ENCODE measurements at places on chromosomes 12 and 14.

- DNase-seq = no peak
Measured at GRCh38 chr12:101604132-101604531, 9.4 kb downstream of the MYBPC1 start.

DNA sequence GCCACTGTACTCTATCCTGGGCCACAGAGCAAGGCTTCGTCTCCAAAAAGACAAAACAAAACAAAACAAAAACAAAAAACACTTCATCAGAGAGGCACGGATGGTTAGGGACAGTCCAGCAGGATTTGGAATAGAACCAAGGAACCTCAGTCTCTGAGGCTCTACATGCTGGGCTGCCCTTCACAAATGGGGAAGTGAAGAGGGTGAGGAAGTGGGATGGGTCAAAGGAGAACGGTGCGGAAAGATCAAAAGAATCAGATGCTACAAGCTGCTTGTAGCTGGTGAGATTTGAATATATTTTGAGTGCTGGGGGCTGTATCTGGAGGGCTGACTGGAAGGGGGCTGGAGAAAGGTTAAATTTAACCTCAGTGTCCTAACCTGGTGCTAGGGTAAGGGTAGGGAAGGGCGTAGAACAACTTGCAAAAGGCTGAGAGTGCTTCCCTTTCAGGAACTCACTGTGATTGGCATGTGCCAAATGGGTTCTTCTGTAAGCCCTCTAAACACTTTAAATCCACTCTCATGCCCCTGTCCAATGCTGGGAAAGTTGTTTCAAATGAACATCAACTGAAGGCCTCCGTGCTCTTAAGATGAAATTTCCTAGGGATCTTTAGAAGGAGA lies 4.6 kb downstream of the FOXJ2 start:
- no peak for DNase-seq

DNA sequence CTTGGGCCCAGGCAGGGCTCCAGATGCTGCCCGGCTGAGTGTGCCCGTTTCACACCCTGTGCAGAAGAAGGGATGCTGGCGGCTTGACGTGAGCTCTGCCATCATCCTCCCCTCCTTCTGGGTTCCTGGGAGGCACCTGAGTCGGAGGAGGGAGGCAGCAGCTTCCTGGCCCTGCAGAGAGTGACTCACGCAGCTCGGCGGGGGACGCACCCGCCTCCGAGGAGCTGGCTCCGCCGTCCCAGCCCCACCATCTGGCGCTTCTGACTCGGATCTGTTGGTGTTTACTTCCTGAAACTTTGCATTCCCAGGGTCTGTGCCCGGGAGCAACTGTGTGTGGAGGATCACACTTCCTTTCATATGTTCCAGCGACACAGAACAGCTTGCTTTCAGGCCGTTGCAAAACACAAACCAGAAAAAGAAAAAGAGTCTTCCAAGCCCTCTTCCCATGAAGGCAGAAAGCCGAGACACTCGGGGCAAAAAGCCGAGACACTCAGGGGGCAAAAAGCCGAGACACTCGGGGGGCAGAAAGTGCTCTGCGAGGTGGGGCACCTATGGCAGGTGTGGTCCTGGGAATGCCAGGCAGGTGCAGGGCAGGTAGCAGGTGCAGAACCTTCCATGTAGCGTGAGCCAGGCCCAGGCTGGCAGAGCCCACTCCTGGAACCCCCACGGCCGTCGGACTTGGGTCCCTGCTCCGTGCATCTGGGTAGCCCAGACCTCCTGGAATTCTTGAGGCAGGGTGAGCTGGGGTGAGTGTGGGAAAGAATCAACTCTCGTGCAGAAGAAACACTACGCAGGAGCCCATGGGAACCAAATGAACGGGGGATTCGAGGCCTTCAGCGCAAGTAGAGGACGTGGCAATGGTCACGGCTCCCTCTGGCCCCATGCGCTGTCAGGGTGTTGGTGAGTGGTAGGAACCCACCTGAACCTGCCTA lies 27.6 kb upstream of the GALNT9 start:
- no peak for DNase-seq

DNA sequence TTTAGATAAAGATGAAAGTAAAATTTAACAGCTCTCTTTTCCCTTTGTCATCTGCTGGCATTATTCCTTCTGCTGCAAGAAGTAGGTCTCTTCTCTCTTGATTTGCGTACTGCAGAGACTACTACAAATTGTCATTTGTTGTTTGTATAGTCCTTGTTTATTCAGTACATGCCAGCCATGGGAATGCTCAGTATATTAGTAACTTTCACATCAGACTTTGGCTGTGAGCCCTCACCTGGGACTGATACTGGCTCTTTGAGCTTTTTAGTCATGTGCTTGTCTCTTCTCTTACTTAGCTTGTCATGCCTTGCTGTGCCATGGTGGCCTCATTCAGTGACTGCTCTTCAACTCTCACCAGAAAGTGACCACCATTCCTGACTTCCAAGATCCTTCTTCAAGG lies 169.8 kb downstream of the PRKCH start:
- DNase-seq = no peak

GRCh38 chr12:91274916-91275315 lies 92.3 kb upstream of the DCN start:
- no peak for DNase-seq

DNA sequence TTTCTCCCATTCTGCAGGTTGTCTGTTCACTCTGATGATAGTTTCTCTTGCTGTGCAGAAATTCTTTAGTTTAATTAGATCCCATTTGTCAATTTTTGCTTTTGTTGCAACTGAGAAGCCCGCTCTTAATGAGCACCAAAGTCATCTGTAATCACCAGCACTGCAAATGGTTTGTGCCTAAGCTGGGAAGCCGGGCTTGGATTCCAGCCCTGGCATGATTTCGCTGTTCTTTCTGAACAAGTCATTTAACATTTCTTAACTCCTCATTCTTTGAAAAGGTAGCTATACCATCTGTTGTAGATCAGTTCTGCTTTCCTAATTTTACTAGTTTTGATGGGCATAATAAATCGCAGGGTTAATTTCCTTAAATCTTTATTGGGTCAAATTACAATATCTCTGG lies 32.1 kb downstream of the PIWIL1 start:
- DNase-seq = no peak

- DNase-seq = no peak
Measured at GRCh38 chr14:33812181-33812580, 138.7 kb downstream of the EGLN3 start.

DNA sequence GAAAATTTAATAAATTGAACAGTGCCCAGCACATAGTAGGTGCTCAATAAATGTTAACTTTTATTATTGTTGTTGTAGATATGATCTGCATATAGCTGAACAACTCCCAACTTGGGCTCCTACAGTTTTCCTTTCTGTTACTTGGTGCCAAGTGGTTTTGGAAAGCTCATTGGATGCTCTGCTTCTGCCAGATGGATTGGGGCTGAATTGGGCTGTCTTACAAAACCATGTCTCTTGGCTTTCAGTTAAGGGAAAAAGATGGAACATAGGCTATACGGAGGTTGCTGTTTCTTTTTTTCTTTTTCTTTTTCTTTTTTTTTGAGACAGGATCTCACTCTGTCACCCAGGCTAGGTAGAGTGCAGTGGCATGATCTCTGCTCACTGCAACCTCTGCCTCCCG lies 140.7 kb upstream of the PWP1 start:
- no peak for DNase-seq

DNA sequence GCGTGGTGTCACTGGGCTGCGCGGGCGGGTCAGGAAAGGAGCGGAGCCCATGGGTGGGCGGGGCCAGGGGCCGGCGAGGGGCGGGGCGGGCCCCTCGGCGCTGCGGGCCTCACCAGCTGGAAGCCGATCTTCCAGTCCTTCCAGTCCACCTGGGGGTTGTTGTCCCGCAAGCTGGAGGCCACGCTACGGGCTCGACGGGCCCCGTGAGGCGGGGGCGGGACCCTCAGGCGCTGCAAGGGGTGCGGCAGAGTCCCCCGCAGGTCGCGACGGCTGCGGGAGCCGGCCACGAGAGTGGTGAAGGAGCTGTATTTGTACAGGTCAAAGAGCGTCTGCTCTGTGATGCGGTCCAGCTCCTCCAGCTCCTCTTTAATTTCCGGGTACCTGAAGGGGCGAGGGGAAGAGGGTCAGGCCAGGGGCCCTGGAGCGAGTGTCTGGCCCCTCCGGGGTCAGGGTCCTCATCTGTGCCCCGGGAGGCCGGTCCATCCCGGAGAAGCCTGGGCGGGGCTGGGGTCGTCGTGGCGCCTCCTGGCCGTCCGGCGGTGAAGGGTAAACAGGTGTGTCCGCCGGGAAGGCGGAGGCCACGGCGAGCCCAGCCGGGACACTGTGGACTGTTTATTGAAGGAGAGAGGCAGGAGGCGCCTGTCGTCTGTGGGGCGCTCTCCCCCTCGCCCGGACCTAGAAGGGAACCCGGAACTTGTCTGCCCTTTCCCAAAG lies 11.9 kb downstream of the SCNN1A start:
- peak; percentile 49 for DNase-seq

GRCh38 chr14:98230411-98230810 lies 1041.6 kb downstream of the BCL11B start:
- DNase-seq = no peak

GRCh38 chr12:57280211-57281062 lies 29.4 kb upstream of the STAC3 start:
- peak; percentile 46 for DNase-seq

DNA sequence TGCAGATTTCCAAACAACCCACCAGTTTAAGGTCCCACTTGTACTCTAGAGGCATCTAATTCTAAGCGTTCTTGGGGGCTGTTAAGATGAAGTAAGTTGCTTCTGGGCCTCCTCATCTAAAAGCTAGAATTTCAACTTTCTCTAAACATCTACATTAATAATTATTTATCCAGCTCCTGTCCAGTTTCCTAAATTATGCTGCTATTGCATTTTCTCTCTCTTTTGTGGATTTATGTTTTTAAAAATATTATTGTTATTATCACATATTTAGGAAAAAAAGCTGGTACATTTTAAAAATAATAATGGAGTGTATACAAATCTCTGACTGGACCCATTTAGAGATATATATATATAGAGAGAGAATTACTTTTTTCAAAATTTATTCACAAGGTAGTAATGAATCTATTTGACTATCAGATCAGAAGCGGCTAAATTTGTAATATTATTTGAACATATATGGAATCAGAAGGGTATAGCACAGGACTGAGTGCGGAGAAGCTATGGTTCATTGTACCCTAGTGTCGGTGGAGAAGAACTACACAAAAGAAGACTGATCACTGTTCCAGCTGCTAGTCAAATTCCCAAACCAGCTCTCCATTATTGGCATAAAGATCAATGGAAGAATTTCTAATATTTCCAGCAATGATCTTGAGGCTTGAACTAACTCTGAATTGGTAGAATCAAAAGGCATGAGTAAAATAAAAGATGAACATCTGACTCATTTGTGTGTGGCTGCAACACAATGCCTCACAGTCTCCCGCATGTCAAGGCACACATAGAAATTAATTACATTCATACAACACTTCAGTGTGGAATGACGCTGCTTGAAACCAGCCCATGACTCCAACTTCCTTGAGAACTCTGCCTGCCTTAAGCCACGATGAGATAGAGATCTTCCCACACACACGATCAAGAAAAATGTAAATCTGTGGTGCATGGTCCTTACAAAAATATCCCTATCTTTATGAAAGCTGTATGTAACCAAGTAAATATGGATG lies 433.4 kb upstream of the OR4E1 start:
- no peak for DNase-seq

DNA sequence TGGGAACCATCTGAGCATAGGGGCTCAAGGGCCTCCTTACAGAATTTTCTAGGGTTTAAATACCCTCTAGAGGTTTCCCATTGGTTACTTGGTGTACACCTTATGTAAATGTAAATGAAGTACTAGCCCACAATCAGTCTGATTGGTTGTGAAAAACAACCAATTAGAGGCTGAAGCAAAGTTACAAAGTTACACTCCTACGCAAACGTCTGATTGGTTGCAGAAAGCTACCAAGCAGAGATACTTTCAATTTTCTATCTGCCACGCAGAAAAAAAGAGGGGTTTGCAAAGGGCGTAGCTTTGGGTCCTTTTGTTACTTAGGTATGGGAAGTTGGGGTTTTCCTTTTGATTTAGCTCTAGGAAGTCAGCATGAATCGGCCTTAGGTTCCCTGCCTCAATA lies 1.8 kb upstream of the TMEM19 start:
- DNase-seq = no peak

- peak; percentile 59 for DNase-seq
Measured at GRCh38 chr12:53205747-53206419, 1.2 kb downstream of the ITGB7 start.

DNA sequence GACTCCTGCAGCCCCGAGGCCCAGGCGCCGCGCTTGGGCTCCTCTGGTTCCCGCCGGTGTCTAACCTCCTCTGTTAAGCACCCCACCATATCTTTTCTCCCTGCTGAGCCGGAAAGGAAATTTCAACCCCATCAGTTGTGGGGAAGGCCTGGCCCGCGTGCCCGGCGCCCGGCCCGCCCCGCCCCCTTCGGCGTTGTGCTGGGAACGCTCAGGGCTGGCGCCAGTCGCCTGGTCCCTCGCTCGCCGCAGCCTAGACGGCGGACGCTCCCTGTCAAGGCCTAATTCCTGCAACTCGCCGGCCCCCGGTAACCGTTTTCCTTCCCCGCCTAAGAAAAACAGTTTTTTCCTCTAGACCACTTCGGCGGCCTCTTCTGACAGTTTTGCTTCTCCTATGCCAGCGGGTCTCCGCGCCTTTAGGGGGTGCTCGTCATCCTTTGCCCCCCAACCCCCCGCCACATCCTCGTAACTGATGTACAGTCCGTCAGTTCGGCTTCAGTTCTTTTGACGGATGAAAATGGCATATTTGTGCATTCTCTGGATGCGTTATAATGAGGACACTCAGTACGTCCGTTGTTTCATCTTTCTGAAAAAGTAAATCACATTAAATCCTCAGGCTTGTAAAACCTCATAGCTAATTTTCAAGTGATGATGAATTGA lies 506 bp upstream of the NAP1L1 start:
- DNase-seq = peak; percentile 40

DNA sequence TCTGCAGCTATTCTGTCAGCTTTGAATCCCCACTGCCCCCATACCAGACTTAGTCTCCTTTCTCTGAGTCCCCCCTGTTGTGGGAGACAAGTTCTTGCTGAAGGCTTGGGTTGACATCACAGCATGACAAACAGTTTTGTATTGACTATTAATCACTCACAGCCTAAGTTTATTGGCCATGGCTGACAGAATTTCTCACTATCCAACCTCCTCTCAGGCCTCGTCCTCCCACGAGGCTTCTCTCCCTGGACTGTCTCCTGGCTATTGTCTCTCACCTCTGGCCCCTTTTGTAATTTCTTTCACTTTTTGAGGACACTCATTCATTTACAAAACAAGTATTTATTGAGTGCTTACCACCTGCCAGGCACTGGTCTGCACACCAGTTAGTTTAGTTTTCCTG lies 35.2 kb upstream of the DCD start:
- no peak for DNase-seq

Data from activated CD4-positive, alpha-beta T cell treated with anti-CD3 and anti-CD28 coated beads, Interleukin-2, amount 50 U/mL, for 24 hours (primary cell).